ENCODE measurements at places on chromosomes 4 and X. TPM values are rescaled to one million over a fixed set of nuclear protein-coding genes. Genes with fewer than 3 reads are reported as not detected.

DNA sequence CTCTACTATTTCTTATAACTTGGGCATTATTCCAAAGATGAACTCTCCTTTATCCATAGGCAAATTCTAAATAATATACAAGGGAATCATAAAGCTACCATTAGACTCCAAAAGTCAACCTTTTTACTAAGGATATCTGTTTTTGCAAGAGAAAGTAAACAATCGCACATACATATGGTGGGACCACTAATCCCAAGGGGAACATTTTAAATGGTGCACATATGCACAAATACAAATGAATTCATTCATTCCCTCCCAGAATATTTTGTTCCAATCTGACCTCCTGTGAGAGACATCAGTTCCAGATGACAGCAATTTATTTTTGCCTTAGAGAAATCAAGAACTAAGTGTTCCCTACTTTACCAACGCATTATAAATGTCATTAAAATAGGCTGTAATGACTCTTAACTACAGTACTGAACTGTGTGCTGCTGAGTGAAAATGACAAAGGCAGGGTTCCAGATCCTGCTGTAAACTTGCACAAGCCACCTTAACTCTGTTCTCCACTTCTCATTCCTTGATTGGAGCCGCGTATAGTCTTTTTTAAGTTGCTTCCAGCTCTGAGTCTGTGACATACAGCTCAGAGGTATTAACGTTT is 2.0 kb downstream of the DHX15 start:
- no peak for DNase-seq

- DNase-seq = no peak
Observed at GRCh38 chrX:21996872-21997455, 35.2 kb upstream of the PHEX start.

GRCh38 chr4:141569141-141569540 is 67.2 kb upstream of the IL15 start:
- no peak for DNase-seq

DNA sequence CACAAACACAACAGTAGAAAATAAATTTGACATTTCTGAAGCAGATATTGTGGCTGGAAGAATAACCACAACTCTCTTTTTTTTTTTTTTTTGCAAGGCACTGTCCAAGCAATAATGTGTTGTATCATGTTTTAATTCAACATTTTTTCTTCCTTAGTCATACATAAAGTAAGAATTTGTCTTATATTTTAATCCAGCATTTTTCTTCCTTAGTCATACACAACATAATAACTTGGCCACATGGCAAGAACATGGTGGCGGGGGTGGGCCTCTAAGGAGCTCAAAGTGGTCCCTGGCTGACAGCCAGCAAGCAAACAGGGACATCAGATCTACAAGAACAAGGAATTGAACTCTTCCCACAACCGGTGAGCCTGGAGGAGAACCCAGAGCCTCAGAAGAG is 20.2 kb downstream of the FBXW7 start:
- no peak for DNase-seq

GRCh38 chr4:153152501-153153338 is 51.5 kb upstream of the TRIM2 start:
- DNase-seq = no peak

- peak; percentile 78 for DNase-seq
Observed at GRCh38 chrX:110531873-110532580, 173.4 kb downstream of the RTL9 start.

- no peak for DNase-seq
Observed at GRCh38 chr4:149897783-149898182, 82.1 kb upstream of the IQCM start.

DNA sequence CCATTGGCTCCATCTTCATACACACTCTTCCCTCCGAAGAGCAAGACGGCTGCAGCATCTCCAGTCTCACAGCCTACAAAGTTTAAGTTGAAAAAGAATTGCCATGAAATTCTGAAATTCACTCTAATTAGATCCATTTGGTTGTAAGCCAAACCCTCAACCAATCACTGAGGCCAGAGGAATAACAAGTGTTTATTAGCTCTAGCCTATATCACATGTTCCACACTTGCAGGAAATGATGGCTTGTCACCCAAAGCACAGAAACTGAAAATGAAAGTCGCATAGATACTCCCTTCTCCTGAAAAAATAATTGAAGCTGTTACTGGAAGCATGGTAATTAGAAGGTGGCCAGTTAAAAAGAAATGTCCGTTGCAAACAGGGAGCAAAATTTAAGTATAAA is 1071.8 kb downstream of the CCSER1 start:
- DNase-seq = no peak

GRCh38 chr4:168269896-168270295 is 48.7 kb downstream of the DDX60 start:
- DNase-seq = no peak

GRCh38 chrX:83504721-83505479 is 3.2 kb upstream of the POU3F4 start:
- DNase-seq = no peak

GRCh38 chr4:8754634-8755589 is 116.7 kb downstream of the HMX1 start:
- DNase-seq = no peak

DNA sequence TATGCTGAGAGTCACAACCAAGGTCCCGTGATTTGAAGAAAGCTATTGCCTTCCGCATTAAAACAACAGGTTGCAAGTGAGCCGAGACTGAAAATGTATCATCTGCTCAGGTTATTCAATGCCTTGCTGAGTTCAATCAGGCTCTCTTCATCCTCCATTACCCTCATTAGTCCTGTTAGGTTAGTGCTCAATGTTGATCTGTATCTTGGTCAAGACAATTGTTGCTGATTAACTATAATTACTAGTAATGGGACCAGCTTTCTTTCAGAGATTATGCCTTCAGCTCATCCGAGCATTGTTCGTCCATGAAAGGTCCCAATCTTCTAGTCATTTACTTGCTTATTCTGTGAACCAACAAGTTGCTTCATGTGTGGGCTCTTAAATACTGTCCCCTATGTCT is 534.6 kb upstream of the FAM241A start:
- DNase-seq = no peak

DNA sequence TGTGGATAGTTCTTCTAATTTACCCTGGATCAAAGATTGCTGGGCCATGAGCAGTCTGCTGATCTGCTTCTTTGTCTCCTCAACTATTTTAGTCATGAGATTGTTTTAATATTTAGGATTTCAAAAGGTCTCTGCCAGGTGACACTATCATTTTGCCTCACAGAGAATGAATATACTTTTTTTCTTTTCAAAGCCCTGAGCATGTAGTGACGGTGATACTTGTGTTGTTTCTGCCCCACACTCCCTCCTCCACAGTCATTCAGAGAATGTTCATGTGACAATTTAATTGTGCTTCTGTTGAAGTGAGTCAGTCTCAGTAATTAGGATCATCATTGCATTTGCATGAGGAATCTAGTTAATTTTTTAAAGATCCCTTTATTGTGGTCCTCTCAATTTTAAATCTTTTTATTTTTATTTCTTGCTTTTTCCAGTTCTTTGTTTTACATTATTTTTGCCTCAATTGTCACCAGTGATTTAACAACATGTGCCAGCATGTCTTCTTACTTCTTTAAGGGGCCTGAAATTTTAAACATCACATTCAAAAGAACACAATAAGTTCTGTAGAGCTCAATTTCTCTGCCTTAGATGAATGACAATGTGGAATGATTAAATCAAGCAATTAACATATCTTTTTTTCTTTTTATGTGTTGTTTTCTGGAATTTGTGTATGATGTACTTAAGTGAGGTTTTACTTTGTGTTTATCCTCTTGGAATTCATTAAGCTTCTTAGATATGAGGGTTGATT is 12.3 kb downstream of the MMRN1 start:
- no peak for DNase-seq

DNA sequence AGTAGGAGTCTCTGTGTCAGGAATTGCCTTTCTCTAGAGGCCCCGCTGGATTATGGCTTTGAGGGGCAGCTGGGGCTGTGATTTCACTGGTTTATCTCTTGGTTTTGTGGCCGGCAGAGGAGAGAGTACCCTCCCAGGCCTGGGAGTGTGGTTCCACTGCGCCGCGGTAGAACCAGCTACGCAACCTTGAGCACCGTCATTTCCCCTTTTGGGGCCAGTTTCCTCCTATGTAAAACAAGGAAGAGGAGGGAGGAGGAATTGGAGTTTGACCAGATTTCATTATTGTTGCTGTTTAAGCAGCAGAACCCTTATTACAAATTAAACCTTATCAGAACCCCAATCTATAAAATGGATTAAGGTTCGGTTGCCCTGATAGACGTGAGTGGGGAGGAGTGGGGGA is 4.4 kb downstream of the SOX3 start:
- DNase-seq = no peak

GRCh38 chr4:85681221-85681657 is 206.3 kb downstream of the ARHGAP24 start:
- DNase-seq = peak; percentile 81

DNA sequence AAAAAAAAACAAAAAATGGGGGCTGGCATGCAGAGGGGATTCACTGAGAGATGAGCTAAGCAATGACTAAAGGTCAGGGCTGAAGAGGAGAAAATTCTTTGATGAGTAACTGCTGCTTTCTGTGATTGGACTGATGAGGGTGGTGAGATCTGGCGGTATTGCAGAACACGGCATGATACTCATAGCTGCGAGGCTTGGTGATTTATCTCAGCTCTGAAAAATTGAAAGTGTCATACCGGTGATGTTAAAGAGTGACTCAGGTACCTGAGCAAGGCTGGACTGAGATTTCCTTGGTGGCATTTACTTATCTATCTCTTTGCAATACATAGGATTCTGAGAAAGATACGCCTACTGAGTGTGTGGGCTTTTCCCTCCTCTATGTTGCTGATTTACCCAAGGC is 204.1 kb upstream of the DDX53 start:
- DNase-seq = no peak

- DNase-seq = no peak
Observed at GRCh38 chrX:119492463-119492862, 24.2 kb downstream of the SLC25A5 start.

DNA sequence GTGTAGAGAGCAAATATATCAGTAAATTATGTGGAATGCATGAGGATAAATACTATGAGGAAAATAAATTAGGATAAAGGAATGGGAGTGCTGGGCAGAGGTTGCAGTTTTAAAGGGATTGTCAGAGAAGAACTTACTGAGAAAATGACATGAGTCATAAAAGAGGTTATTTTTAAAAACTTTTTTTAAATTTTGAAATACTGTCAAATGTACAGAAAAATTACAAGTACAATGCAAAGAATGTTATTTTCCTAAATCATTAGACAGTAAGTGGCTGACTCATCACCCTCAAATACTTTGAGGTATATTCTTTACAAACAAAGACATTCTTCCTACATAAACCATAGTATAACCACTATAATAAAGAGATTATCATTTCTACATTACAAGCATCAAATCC is 29.8 kb upstream of the H2AZ1 start:
- no peak for DNase-seq

The ADH1B gene
- 9.3 TPM for polyA plus RNA-seq

The MND1 gene
- 6.9 TPM for polyA plus RNA-seq

The DSPP gene
- 0.04 TPM for polyA plus RNA-seq

The SLITRK2 gene
- polyA plus RNA-seq = not detected

The LRP2BP gene
- polyA plus RNA-seq = 6.7 TPM

The ATP1B4 gene
- polyA plus RNA-seq = not detected

The ZNF280C gene
- 6.0 TPM for polyA plus RNA-seq

The NUDT11 gene
- 5.0 TPM for polyA plus RNA-seq

All from muscle of arm (tissue), 14 donors.